ENCODE measurements at places on chromosomes 5 and 9. TPM values are rescaled to one million over a fixed set of nuclear protein-coding genes. Genes with fewer than 3 reads are reported as not detected.

The SOHLH1 gene
- total RNA-seq = not detected

The SMIM33 gene
- total RNA-seq = not detected

The TSSK1B gene
- not detected for total RNA-seq

The SPINK13 gene
- not detected for total RNA-seq

The GRIA1 gene
- total RNA-seq = not detected

The KIF4B gene
- total RNA-seq = 0.10 TPM

The FREM1 gene
- total RNA-seq = not detected
